ENCODE measurements at places on chromosomes 11 and 22.
A peak's percentile ranks its signal among the peaks of the same experiment; 100 is the strongest.

- DNase-seq: no peak
Measured at GRCh38 chr11:58907780-58908179, 31.5 kb upstream of the GLYATL1 start.

DNA sequence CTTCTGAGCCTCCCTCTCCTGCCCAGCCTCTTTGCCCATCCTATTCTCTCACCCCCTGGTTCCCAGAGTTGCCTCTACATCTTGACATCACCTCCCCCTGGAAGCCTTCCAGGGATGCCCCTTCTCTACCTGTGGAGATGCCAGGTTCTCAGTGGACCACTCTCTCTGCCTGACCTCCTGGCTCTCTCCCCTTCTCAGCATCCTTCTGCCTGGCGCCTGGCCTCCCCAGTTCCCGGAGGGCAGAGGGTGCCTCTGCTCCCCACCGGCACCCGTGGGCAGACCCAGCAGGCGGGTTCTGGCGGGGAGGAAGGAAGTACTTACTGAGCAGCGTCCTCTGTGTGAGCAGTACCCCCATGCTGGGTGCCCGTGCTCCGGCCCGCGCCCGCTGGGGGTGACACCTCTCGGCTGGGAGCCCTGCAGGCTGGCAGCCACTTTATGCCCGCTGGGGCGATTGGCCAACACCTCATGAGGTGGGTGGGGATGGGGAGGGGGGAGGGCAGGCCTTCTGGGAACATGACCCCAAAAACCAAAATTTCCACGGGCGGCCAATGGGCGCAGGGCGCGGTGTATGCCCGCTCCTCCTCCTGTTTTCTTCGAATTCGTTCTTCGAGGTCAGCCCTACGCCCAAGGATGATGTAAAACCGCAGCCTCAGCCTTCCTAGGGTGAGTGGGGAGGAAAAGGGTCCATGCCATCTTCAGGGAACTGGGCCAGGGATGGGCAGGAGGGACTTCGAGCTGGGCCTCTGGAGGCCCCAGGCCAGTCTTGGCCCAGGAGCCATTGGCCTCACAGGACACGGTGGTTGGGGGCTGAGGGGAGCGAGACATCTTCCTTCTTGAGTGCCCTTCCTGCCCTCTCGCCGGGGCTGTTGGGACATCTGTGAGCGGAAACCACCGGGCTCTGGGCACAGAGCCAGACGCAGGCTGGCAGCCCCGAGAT is at the start of gene OSM:
Gene OSM (minus strand): TSS at position 407 of the 937 bp plus-strand sequence. CDS start 52 bp downstream, at position 355.
- no peak for DNase-seq

DNA sequence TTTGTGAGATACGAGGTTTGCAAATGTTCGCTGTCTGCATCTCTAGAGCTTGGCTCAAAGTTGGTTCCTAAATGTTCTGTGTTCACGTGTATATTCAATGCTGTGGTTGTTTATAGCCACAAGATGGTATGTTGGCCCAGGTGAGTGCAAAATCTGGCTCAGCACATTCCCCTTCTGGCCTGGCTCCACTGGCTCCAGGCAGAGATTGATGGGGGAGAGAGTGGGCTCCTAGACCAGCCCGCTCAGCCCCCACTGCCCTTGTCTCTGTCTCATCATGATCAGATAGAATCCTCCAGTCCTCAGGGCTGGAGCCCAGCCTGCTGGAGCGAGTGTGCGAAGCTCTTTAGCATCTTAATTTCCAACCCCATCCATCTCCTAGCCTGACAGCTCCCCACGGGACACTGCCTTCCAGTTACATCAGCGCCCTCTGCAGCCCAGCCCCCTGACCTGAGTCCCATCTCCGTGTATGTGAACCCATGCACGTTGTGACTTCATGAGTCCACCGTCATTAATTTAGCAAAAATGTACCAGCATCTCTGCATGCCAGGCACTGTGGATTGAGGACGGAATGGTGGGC is 2.0 kb downstream of the P2RX3 start:
- no peak for DNase-seq

GRCh38 chr11:19777039-19777376 is 64.4 kb downstream of the NAV2 start:
- DNase-seq: peak; percentile 73

DNA sequence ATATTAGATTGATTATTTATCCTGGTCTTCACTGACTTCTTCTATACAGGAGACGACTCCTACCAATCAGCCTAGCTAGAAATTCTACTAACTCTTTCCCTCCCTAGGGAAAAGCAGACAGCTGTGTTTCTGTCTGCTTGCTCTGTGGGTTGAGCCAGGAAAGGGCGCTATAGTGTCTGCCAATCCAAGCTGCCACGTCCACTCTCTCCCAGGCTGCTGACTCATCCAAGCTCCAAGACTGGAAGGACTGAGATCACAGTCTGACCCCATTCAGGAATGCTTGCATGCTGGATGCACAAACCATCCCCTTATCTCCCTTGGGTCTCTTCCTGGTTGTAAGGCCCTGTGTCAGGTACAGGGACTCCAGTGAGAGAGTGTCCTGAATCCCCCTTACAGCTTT is 955.6 kb downstream of the OPCML start:
- peak; percentile 83 for DNase-seq

Measured in AG20443 (cell line).